ENCODE measurements at places on chromosomes 6 and 20. TPM values are rescaled to one million over a fixed set of nuclear protein-coding genes. Genes with fewer than 3 reads are reported as not detected.

DNA sequence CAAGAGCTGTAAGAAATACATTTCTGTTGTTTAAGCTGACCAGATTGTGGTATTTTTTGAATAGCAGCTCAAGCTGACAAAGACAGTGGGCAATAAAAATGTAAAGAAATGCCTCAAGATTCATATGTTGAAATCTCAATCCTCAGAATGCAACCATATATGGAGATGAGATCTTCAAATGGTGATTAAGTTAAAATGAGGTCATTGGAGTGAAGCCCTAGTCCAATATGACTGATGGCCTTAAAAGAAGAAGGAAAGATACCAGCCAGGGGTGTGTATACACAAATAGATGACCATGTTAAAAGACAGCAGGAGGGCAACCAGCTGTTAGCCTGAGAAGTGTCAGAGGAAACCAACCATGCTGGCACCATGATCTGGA is 7.1 kb upstream of the DDO start:
- no peaks in the 10 kb centered on the region for H3K4me1 ChIP-seq
- H3K27me3 ChIP-seq, result peaks cover 60% of the 10 kb centered on the region
- no peak for DNase-seq
- H3K36me3 ChIP-seq, result no peaks in the 10 kb centered on the region
- no peak overlapping the region for H3K27ac ChIP-seq
- no peak overlapping the region for H3K4me3 ChIP-seq

GRCh38 chr6:68468244-68468884 is 166.7 kb upstream of the ADGRB3 start:
- H3K27ac ChIP-seq, result no peak overlapping the region
- no peak for DNase-seq
- no peaks in the 10 kb centered on the region for H3K4me1 ChIP-seq
- no peaks in the 10 kb centered on the region for H3K36me3 ChIP-seq
- no peak overlapping the region for H3K4me3 ChIP-seq

DNA sequence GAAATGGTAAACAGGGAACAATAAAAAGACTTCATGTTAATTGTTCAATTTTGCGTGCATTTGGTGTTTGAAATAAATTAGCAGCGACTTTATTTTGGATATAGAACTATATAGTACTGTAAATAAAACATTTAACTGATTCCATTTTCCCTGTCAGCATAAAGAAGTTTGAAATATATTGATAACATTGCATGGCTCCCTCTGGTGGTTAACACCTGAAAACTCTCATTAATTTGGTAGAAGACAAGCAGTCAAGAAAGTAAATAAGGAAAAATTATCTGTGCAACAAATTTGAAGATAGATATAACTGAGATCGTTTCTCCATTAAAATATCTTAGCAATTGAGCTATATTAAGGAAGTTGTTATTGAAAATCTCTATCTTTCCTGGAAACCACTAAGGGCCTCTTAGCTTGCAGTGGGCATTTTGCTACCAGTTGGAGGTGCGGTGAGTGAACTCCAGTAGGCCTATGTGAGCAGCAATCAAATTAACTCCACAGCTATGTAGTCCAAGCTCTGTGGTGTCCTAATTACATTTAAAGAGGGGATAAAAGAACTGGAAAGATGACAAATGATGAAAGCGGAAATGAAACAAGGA is 435.7 kb upstream of the FKBP1C start:
- H3K4me3 ChIP-seq, result no peak overlapping the region
- H3K4me1 ChIP-seq, result no peaks in the 10 kb centered on the region
- no peak overlapping the region for H3K27ac ChIP-seq
- peaks cover 3% of the 10 kb centered on the region for H3K27me3 ChIP-seq

GRCh38 chr20:33773412-33774089 is 37.6 kb upstream of the CHMP4B start:
- no peak overlapping the region for H3K4me3 ChIP-seq
- no peak for DNase-seq
- H3K36me3 ChIP-seq, result peaks cover 7% of the 10 kb centered on the region

DNA sequence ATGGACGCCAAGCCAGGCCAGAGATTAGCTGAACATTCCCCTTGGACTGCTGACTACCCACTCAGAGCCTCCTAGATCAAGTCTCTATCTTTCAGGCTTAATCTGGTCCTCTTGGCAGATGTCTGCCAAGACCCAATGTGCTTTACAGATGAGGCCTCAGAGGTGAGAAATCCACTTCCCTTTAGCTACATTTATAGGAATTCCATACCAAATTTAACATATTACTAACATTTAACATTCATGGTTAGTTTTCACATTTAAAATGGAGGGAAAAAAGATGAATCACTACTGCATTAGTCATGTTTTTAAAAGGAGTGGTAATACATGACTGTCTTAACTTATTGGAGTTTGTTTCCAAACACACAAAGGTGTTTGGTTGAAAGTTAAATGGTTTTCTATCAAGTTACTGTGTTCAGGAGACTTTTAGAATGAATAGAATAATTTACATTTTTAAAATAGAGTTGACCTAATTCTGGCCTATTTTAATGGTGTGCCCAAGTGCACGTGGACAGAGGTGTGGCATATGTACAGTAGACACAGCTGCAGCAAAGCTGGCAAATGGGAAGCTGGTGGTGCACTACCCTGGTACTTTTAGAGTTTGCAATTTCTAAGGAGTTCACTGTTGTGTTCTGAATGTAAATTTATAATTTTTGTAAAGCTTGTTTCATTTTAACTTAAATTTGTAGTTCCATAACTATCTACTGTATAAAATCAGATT is 41.9 kb upstream of the CALHM6 start:
- H3K27me3 ChIP-seq, result no peaks in the 10 kb centered on the region
- DNase-seq, result no peak
- no peak overlapping the region for H3K4me3 ChIP-seq
- H3K4me1 ChIP-seq, result peaks cover 42% of the 10 kb centered on the region
- H3K27ac ChIP-seq, result no peak overlapping the region
- no peaks in the 10 kb centered on the region for H3K36me3 ChIP-seq

Gene RWDD1
- total RNA-seq, result 38.4 TPM

Gene SIRPD
- total RNA-seq, result not detected

Gene PBOV1
- total RNA-seq, result not detected

Gene BANF2
- total RNA-seq, result not detected

Gene RAB44
- not detected for total RNA-seq

Gene CGA
- total RNA-seq, result not detected
